ENCODE measurements at places on chromosomes 12 and 14. TPM values are rescaled to one million over a fixed set of nuclear protein-coding genes. Genes with fewer than 3 reads are reported as not detected.

ART4 gene
- total RNA-seq = not detected

GARIN6 gene
- not detected for total RNA-seq

SSPN gene
- total RNA-seq = 0.91 TPM

KNTC1 gene
- total RNA-seq = 25.6 TPM

CLBA1 gene
- 16.2 TPM for total RNA-seq

TEX22 gene
- total RNA-seq = 0.29 TPM

POP5 gene
- 53.1 TPM for total RNA-seq

PRPH gene
- 2.1 TPM for total RNA-seq

KRT8 gene
- total RNA-seq = 4,500 TPM

KRT71 gene
- total RNA-seq = not detected

BCL7A gene
- total RNA-seq = 10.7 TPM

KRT85 gene
- total RNA-seq = not detected

FOXN4 gene
- total RNA-seq = 0.03 TPM

SRGAP1 gene
- 10.5 TPM for total RNA-seq

OTX2 gene
- not detected for total RNA-seq

ORMDL2 gene
- total RNA-seq = 101 TPM

HOXC13 gene
- 16.4 TPM for total RNA-seq

ZNF84 gene
- 9.3 TPM for total RNA-seq

MYH7 gene
- total RNA-seq = not detected

MTA1 gene
- total RNA-seq = 82.9 TPM

NUBPL gene
- 9.4 TPM for total RNA-seq

HECTD1 gene
- total RNA-seq = 79.5 TPM

CYP27B1 gene
- 1.7 TPM for total RNA-seq

DHH gene
- not detected for total RNA-seq

SDR9C7 gene
- total RNA-seq = not detected

SLC17A8 gene
- total RNA-seq = not detected

PPP4R4 gene
- 0.50 TPM for total RNA-seq

RDH16 gene
- total RNA-seq = not detected

KRT75 gene
- 0.26 TPM for total RNA-seq

CD4 gene
- not detected for total RNA-seq

CMA1 gene
- not detected for total RNA-seq

KRT6C gene
- total RNA-seq = not detected

GLT8D2 gene
- total RNA-seq = 0.25 TPM

CCDC175 gene
- not detected for total RNA-seq

RD3L gene
- not detected for total RNA-seq

KRT79 gene
- not detected for total RNA-seq

HOXC5 gene
- total RNA-seq = 1.3 TPM

SIX1 gene
- 6.2 TPM for total RNA-seq

LIN7A gene
- total RNA-seq = 0.14 TPM
